ENCODE measurements at places on chromosomes 2 and 18.
A peak's percentile ranks its signal among the peaks of the same experiment; 100 is the strongest.

DNA sequence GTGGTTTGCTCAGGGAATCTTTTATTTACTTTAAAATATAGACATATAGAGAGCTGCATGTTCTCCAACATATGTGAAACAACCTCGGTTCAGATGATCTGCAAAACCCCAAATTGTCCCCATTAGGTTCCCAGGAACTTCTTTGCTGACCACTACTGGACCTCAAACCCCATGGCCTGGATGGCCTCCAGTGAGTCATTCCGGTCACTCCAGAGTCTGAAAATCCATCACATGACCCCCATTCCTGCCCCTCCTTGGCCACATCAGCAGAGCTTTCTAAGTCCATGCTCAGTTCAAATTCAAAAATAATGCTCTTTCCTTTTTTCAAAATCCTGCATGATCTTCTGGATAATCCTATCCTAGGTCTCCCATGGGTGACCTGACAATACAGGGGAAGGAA lies 271.0 kb downstream of the TNS1 start:
- no peak for DNase-seq

GRCh38 chr2:212618636-212619035 lies 80.0 kb upstream of the ERBB4 start:
- peak; percentile 72 for DNase-seq

- DNase-seq, result no peak
Measured at GRCh38 chr2:204842068-204842467, 296.8 kb downstream of the PARD3B start.

DNA sequence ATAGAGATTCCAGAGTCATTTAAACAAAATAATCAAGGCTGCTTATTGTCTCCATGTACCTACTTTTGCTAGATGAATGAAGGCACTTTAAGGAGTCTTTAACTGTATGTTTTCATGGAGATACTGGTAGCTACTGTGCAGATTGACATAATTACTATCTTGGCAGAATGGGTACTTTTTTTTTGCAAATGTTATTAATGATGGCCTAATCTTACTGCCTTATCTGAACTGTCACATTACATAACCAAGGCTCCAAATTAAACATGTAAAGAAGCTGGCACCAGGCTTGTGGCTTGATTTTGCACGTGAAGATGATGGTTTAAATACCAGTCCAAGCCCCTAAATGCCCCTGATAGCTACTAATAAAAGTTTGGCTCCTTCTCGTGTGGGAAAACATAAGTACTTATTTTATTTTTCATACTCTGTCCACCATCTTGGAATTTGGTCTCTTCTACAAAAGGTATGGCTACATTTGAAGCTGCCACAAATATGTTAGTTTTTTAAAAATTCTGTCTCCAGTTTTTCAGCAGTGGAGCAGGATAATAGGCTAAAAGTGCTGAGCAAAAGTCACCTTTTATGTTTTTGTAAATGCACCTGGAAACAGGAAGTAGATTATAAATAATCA lies 4.1 kb downstream of the TRIB2 start:
- DNase-seq, result no peak

DNA sequence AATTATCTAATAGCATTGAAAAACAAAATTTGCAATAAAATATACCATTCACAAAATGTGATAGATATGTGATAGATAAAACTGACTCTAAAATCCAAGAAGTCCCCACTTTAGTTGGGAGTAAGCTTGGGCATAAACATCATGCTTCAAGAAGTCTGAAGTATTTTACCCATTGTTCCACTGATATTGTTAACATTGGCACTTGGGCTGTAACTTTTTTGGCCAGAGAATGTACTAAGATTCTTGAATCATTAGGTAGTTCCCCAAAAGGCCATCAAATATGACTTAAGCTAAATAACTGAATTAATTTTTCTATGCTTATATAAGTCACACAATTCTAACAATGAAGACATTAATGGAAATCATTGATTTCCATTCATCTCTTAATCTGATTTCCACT lies 413.6 kb downstream of the CDH2 start:
- no peak for DNase-seq

- DNase-seq, result no peak
Measured at GRCh38 chr2:62177392-62178049, 18.4 kb upstream of the B3GNT2 start.

DNA sequence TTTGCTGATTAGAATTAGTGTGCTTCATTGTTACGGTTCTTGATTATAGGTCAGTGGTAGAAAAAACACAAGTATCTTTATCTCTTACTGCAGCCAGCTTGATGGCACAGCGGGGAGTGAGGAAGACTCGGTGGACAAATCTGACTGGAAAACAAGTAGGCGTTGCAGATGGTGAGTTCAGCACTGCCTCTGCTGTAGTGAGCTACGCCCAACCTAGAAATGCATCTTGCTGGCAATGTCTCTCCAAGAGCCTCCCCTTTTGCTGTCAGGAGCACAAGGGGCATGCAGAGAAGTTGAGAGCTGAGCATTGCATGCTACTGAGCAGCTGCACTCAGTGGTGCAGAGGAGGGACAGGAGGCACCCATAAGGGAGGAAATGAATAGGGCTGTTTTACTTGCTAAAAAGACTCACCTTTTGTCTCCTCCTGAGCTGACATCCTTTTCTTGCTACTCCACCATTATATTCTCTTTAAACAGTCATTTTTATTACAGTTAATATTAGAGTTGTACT lies 977.3 kb upstream of the ACVR2A start:
- DNase-seq, result no peak

GRCh38 chr2:12287220-12287751 lies 429.4 kb upstream of the TRIB2 start:
- DNase-seq, result peak; percentile 42

- no peak for DNase-seq
Measured at GRCh38 chr2:203819434-203820133, 48.0 kb upstream of the CTLA4 start.

All from cardiac fibroblast (primary cell).